ENCODE measurements at places on chromosomes 5 and 9.
A peak's percentile ranks its signal among the peaks of the same experiment; 100 is the strongest.

GRCh38 chr5:77851176-77852067 lies 75.3 kb upstream of the TBCA start:
- DNase-seq: peak; percentile 37

GRCh38 chr5:167671176-167671575 lies 620.3 kb upstream of the WWC1 start:
- DNase-seq: no peak

GRCh38 chr5:80738466-80738865 lies 83.7 kb upstream of the DHFR start:
- DNase-seq: no peak

- DNase-seq: peak; percentile 84
Measured at GRCh38 chr5:130337179-130337888, 433.1 kb downstream of the CHSY3 start.

GRCh38 chr5:50792843-50793242 lies 126.4 kb downstream of the PARP8 start:
- no peak for DNase-seq

DNA sequence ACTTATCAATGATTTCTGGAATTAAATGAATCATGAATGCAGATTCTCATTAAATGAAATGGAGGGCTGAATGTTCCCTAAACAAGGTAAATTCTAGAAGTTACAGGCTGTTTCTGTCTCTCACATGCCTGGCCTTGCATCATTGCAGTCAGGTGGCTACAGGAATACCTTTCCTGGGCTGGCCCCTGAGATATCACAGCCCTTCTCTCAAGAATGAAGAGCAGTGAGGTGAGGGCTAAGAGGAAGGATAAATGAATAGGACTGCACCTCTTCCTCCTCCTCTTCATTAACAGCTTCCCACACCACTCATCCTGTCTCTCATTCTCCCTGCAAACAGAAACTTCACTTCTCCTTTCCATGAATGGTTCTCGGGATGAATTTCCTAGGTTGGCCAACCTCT lies 22.5 kb downstream of the ARHGEF28 start:
- no peak for DNase-seq

DNA sequence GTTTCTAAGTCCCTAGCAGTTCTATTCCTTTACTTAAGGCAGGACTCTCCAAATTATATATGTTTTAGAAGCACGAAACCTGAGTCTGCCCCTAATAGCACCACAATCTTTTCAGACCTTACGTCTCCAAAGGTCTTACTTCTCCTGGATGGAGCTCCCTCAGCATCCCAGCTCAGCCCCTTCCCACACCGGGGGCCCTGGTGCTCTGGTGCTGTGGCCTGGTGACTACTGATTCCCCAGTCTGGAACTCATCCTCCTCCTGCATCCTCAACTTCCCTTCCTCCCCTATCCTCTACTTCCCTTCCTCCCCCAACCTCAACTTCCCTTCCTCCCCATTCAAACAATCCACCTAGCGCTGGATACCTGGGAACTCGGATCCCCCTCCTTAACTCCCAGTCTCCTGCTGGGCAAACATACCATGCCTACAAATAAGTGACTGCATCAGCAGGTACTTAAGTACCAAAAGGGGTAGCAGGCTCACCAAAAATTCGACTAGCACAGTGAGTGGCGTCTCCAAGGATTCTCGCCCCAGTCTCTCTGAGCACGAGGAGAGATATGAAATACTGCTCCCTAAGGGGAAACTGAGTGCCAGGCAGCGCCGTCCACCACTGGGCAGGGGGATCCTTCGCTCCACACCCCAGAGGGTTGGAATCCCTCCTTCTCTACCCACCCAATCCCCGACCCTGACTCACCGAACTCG lies 831 bp downstream of the IGFBPL1 start:
- DNase-seq: no peak

- DNase-seq: no peak
Measured at GRCh38 chr9:89437772-89438171, 60.1 kb downstream of the SEMA4D start.

- DNase-seq: no peak
Measured at GRCh38 chr5:61207884-61208283, 45.6 kb upstream of the SMIM15 start.

- no peak for DNase-seq
Measured at GRCh38 chr5:65796751-65797316, 74.8 kb downstream of the NLN start.

- no peak for DNase-seq
Measured at GRCh38 chr9:91208419-91208745, 153.3 kb downstream of the AUH start.

- DNase-seq: no peak
Measured at GRCh38 chr5:87074934-87075541, 192.6 kb upstream of the RASA1 start.

DNA sequence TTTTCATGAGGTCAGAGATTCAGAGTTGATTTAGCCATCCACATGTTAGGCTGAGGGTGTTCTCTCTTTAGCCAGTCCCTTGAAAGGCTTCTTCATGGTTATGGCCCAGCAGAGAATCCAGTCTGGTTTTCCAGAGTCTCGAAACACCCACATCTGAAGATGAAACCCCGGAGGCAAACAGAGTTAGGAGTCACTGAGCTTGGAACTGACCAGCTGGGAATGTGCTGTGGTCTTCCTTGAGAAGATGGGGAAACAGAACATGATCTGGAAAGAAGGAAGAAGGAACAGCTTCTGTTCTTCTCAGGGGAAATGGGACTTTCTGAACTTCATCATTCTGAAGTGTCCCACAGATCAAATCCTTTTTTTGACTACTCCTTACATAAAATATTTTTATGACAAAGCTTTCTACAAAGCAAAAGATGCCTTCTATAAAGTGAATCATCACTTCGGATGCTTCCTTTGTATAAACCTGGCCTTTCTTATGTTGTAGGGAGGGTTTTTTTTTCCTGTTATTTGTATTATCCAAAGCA lies 45.4 kb downstream of the ZNF618 start:
- no peak for DNase-seq

- DNase-seq: no peak
Measured at GRCh38 chr5:66922881-66923280, 273.7 kb downstream of the CD180 start.

- no peak for DNase-seq
Measured at GRCh38 chr5:154758493-154758892, 3.3 kb downstream of the LARP1 start.

GRCh38 chr9:87406543-87407166 lies 91.0 kb upstream of the DAPK1 start:
- no peak for DNase-seq

GRCh38 chr9:6656614-6657300 lies 11.2 kb upstream of the GLDC start:
- no peak for DNase-seq

GRCh38 chr9:89606624-89607311 lies 2.0 kb downstream of the GADD45G start:
- peak; percentile 8 for DNase-seq

DNA sequence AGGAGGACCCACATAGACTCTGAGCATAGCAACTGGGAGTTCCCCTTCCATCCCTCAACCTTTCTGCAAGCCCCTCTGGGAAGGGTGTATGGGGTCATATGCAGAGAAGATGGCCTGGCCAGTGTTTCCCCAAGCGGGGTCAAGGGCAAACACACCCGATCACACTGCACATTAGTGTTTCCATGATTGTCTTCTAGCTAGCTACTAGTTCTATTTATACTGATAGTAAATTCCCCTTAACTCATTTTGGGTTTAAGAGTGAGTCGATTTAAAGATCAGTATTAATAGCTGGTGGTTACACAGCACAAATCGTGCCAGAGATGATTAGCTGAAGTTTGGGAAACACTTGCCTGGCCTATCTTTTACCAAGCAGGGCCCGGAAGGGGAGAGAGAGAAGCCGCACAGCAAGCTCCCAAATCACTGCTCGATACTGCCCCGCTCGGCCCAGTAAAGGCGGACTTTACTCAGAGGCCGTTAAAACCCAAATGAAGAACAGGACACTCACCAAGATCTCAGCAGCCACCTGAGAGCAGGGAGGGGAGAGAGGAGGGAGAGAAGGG lies 29.4 kb upstream of the TNIP1 start:
- no peak for DNase-seq

GRCh38 chr9:34684816-34685215 lies 6.3 kb downstream of the CCL19 start:
- DNase-seq: no peak

DNA sequence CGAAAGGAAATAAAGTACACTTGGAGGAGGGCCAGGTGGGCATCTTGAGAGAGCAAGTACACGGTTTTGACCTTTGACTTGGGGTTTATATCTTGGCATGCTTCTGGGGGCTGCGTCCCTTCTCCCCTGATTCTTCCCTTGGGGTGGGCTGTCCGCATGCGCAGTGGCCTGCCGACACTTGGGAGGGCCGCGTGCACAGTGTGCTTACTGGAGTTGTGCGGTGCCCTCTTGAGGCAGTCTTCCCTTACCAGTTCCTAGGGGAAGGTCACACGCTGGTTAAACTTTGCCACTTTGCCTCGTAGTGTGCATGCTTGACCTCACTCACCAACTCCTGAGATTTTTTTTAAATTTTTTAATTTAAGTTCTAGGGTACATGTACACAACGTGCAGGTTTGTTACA lies 4.3 kb upstream of the CLPTM1L start:
- no peak for DNase-seq
